Activated naive CD8-positive, alpha-beta T cell treated with anti-CD3 and anti-CD28 coated beads, Interleukin-2, amount 50 U/mL, for 24 hours (primary cell): ENCODE measurements at places on chromosomes 13 and 19.

DNA sequence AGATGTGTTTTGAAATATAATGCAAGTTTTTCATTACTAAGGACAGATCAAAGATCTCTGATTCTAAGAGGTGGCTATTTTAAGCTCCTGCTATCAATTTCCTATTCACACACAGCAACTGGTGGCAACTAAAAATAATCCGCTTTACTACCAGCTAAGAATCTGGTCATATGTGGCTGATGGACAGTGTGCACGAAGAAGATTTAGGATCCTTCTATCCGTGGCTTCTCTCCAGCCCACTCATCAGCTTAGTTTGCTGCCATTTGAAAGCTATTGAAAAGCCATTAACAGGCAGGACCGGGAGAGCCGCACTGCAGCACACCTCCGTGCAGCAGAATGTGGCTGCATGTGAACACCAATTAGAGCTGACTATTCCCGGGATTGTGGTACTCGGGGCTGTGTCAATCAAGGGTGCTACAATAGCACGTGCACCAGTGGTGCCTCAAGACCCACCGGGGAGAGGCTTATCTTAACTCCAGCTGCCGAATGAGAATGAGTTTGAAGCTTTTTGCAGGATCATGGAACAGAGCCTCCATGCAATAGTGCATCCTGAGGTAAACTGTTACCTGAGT, at the start of gene MYO16:
Gene MYO16 (plus strand): TSS at position 431 of the 572 bp plus-strand sequence. CDS start 234 bp downstream, outside the sequence.
- H3K4me3 ChIP-seq, result no peak within 1 kb of the TSS
- no peaks in the 10 kb centered on the region for H3K27me3 ChIP-seq
- no peak within 1 kb of the TSS for H3K27ac ChIP-seq
- no peaks in the 10 kb centered on the region for H3K4me1 ChIP-seq

DNA sequence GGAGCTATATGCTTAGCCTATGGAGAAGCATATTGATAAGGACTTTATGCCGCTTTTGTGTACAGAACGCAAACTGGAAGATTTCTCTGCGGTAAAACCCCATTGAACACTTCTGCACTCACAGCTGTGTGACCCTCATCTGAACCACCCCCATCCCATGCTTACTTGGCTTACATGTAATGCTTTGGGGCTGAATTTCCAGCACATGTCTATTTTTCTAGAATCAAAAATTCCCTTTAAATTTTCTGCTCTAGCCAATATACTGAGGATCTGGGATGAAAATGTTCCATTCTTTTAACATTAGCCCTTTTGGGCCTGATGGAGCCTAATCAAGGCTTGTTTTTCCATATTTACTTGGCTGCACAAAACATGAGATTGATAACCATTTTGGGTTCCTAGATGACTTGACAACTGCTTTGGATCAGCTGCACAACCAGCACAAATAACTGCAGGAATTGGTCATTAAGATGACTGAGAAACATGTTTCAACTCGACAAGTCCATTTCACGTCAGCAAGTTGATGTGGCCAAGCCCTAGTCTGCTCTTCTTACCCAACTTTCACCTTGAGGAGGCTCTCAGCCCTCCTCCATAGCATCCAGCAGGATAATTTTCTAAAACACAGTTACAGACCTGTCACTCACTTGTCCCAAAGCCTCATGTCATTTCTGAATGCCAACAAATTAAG, 52.4 kb downstream of the TNFSF11 start:
- no peaks in the 10 kb centered on the region for H3K4me1 ChIP-seq
- peaks cover 9% of the 10 kb centered on the region for H3K27me3 ChIP-seq
- H3K27ac ChIP-seq, result no peak overlapping the region
- no peak overlapping the region for H3K4me3 ChIP-seq

DNA sequence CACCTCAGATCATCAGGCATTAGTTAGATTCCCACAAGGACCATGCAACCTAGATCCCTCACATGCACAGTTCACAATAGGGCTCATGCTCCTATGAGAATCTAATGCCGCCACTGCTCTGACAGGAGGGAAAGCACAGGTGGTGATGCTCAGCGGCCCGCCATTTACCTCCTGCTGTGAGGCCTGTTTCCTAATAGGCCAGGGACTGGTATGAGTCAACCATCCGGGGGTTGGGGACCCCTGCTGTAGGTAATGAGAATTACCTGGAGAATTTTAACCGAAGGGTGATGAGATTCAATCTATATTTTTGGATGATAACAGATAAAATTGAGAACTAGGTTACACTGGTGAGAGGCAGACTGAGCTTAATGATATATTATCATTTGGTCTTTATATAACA, 101.4 kb downstream of the LACC1 start:
- no peak overlapping the region for H3K4me3 ChIP-seq
- no peak for DNase-seq
- no peaks in the 10 kb centered on the region for H3K4me1 ChIP-seq
- H3K36me3 ChIP-seq, result no peaks in the 10 kb centered on the region

GRCh38 chr13:51761643-51762350, 42.2 kb downstream of the DHRS12 start:
- H3K4me3 ChIP-seq, result no peak overlapping the region
- H3K27ac ChIP-seq, result peak overlapping the region; percentile 2
- no peaks in the 10 kb centered on the region for H3K27me3 ChIP-seq
- no peak for DNase-seq
- peaks cover 8% of the 10 kb centered on the region for H3K36me3 ChIP-seq

GRCh38 chr19:47151627-47152026, 21.0 kb downstream of the SAE1 start:
- H3K4me3 ChIP-seq, result no peak overlapping the region
- peaks cover 68% of the 10 kb centered on the region for H3K36me3 ChIP-seq
- no peak for DNase-seq
- no peaks in the 10 kb centered on the region for H3K27me3 ChIP-seq
- H3K27ac ChIP-seq, result no peak overlapping the region
- peaks cover 39% of the 10 kb centered on the region for H3K4me1 ChIP-seq

GRCh38 chr13:64223016-64223415, 2807.4 kb upstream of the PCDH20 start:
- no peak for DNase-seq
- H3K27me3 ChIP-seq, result no peaks in the 10 kb centered on the region
- no peak overlapping the region for H3K4me3 ChIP-seq
- H3K36me3 ChIP-seq, result no peaks in the 10 kb centered on the region

DNA sequence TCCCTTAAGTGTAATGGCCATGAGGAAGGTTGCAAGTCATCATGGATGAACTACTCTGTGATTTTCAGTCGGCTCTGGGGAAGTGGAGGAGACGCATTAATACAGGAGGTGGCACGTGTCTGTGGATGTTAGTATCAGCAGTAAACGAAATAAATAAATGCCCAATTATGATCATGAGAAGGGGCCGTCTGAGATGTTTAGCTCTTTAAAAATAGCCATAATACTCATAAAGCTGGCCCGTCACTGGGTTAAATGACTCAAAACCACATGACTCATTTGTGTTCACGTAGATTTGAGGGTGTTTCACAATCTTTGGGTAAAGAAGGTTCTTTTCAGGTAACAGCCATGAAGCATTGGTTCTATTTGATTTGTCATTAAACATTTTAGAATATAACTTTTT, 620.6 kb downstream of the GPC6 start:
- H3K4me3 ChIP-seq, result no peak overlapping the region
- no peak for DNase-seq
- no peaks in the 10 kb centered on the region for H3K4me1 ChIP-seq

- no peaks in the 10 kb centered on the region for H3K27me3 ChIP-seq
- DNase-seq, result no peak
- no peak overlapping the region for H3K27ac ChIP-seq
- H3K4me3 ChIP-seq, result no peak overlapping the region
Observed at GRCh38 chr13:24182703-24183081, 22.2 kb downstream of the SPATA13 start.

- no peaks in the 10 kb centered on the region for H3K27me3 ChIP-seq
- no peaks in the 10 kb centered on the region for H3K4me1 ChIP-seq
- no peak overlapping the region for H3K27ac ChIP-seq
- no peak overlapping the region for H3K4me3 ChIP-seq
- H3K36me3 ChIP-seq, result peaks cover 31% of the 10 kb centered on the region
Observed at GRCh38 chr13:45954836-45955800, 97.4 kb downstream of the ZC3H13 start.

- H3K27ac ChIP-seq, result peak overlapping the region; percentile 94
- peaks cover 47% of the 10 kb centered on the region for H3K4me1 ChIP-seq
- H3K4me3 ChIP-seq, result peak overlapping the region; percentile 87
- no peaks in the 10 kb centered on the region for H3K27me3 ChIP-seq
- peak; percentile 55 for DNase-seq
Observed at GRCh38 chr19:4064496-4065260, 2.0 kb downstream of the ZBTB7A start.

DNA sequence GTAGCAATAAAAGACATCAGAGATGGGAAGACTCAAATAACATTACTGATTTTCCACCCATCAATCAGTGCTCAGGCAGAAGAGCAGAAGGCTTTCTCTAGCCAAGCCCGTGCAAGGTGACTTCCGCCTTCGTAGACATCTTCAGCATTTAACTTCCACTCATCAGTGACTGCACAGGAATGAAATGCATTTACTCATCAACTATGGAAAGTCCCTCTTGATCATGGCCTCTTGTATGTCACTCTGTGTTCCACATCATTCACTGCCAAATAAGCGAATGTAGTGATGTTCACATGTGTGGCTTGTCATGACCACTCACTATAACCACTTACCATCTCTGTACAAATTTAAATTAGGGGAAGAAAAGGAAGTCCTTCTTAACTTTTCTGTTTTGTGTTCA, 49.4 kb downstream of the SACS start:
- H3K27me3 ChIP-seq, result peaks cover 4% of the 10 kb centered on the region
- H3K4me3 ChIP-seq, result no peak overlapping the region
- peak; percentile 20 for DNase-seq
- H3K36me3 ChIP-seq, result peaks cover 2% of the 10 kb centered on the region
- H3K4me1 ChIP-seq, result peaks cover 45% of the 10 kb centered on the region

DNA sequence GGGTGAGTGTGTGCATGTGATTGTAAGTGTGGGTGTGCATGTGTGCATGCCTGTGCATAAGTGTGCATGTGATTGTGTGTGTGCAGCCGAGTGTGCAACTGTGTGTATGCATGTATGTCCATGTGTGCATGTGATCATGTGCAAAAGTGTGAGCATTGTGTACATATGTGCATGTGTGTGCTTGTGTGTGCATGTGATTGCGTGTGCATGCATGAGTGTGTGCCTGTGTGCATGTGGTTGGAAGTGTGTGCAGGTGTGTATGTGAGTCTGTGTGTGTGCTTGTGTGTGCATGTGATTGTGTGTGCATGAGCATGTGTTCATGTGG, 3.5 kb downstream of the PODNL1 start:
- no peaks in the 10 kb centered on the region for H3K4me1 ChIP-seq
- no peak overlapping the region for H3K27ac ChIP-seq
- no peaks in the 10 kb centered on the region for H3K36me3 ChIP-seq
- no peak for DNase-seq
- peaks cover 4% of the 10 kb centered on the region for H3K27me3 ChIP-seq
- H3K4me3 ChIP-seq, result no peak overlapping the region

DNA sequence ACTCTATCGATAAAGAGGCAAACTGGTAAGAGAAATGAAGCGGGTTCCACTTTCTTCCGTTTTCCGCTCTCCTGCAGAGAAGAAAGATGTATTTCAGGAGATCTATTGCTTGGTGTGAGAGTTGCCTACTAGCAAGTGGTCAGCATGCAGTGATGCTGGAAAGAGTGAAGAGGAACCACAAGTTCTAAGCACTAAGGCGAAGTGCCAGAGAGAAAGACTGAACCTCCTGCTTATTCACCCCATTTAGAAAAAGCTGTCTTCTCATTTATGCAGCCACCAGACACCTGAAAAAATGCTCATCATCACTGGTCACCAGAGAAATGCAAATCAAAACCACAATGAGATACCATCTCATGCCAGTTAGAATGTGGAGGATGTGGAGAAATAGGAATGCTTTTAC, 78.7 kb upstream of the GPC6 start:
- H3K36me3 ChIP-seq, result no peaks in the 10 kb centered on the region
- no peak overlapping the region for H3K4me3 ChIP-seq
- no peaks in the 10 kb centered on the region for H3K4me1 ChIP-seq

- no peaks in the 10 kb centered on the region for H3K36me3 ChIP-seq
- no peak overlapping the region for H3K27ac ChIP-seq
- no peaks in the 10 kb centered on the region for H3K4me1 ChIP-seq
- H3K27me3 ChIP-seq, result peaks cover 9% of the 10 kb centered on the region
- H3K4me3 ChIP-seq, result no peak overlapping the region
- no peak for DNase-seq
Observed at GRCh38 chr13:39406688-39407087, 196.3 kb downstream of the LHFPL6 start.

- H3K36me3 ChIP-seq, result peaks cover 4% of the 10 kb centered on the region
- H3K4me3 ChIP-seq, result no peak overlapping the region
- peaks cover 13% of the 10 kb centered on the region for H3K4me1 ChIP-seq
- H3K27ac ChIP-seq, result peak overlapping the region; percentile 52
- H3K27me3 ChIP-seq, result no peaks in the 10 kb centered on the region
- no peak for DNase-seq
Observed at GRCh38 chr19:7415163-7415856, 66.6 kb downstream of the ARHGEF18 start.

DNA sequence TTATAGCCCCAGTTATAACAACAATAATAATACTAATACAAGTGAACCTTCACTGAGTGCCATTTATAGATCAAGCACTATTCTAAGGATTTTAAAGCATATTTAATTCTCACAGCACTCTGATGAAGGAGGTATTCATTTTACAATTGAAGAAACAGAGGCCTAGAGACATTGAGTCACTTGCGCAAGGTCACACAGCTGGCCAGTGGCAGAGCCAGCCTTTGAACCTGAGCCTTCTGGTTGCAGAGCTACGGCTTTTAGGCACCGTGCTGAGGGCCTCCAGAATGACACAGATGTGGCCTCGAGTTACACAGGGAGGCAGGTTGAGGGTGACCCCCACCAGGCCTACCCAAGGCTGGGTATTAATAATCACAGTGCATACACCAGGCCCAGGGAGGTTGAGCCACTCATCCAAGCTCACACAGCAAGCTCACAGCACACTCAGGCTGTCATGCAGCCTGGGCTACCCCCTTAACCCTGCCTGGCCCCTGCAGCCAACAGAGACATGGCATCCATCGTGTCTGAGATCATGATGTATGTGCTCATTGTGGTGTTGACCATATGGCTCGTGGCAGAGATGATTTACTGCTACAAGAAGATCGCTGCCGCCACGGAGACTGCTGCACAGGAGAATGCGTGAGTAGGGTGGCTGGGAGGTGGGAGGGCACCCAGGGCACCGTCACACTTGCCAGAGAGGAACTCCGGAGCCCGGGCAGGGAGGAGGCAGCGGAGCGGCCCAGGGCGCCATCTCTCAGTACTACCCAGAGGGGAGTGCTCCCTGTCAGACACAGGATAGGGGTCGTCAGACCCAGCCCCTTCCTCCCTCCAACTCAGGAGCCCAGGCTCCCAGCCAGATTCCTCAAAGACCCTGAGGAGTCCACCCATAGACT, 2.7 kb upstream of the HPN start:
- H3K4me1 ChIP-seq, result peaks cover 19% of the 10 kb centered on the region
- H3K27ac ChIP-seq, result no peak overlapping the region
- H3K27me3 ChIP-seq, result peaks cover 8% of the 10 kb centered on the region
- no peak overlapping the region for H3K4me3 ChIP-seq
- H3K36me3 ChIP-seq, result no peaks in the 10 kb centered on the region

GRCh38 chr19:35109395-35110112, 6.1 kb upstream of the FXYD3 start:
- H3K4me1 ChIP-seq, result peaks cover 14% of the 10 kb centered on the region
- H3K4me3 ChIP-seq, result no peak overlapping the region
- H3K27me3 ChIP-seq, result peaks cover 5% of the 10 kb centered on the region
- no peaks in the 10 kb centered on the region for H3K36me3 ChIP-seq
- no peak for DNase-seq
